H1 (cell line): ENCODE measurements at places on chromosomes 6 and 20. TPM values are rescaled to one million over a fixed set of nuclear protein-coding genes. Genes with fewer than 3 reads are reported as not detected.

GRCh38 chr6:52391599-52391998, 28.5 kb upstream of the EFHC1 start:
- no peak for DNase-seq
- no peaks in the 10 kb centered on the region for H3K4me1 ChIP-seq
- no peak overlapping the region for H3K4me3 ChIP-seq

- H3K36me3 ChIP-seq = no peaks in the 10 kb centered on the region
- H3K27me3 ChIP-seq = peaks cover 7% of the 10 kb centered on the region; the same call in 1 of the 2 replicates
Observed at GRCh38 chr6:28953585-28954258, 29.9 kb upstream of the TRIM27 start.

DNA sequence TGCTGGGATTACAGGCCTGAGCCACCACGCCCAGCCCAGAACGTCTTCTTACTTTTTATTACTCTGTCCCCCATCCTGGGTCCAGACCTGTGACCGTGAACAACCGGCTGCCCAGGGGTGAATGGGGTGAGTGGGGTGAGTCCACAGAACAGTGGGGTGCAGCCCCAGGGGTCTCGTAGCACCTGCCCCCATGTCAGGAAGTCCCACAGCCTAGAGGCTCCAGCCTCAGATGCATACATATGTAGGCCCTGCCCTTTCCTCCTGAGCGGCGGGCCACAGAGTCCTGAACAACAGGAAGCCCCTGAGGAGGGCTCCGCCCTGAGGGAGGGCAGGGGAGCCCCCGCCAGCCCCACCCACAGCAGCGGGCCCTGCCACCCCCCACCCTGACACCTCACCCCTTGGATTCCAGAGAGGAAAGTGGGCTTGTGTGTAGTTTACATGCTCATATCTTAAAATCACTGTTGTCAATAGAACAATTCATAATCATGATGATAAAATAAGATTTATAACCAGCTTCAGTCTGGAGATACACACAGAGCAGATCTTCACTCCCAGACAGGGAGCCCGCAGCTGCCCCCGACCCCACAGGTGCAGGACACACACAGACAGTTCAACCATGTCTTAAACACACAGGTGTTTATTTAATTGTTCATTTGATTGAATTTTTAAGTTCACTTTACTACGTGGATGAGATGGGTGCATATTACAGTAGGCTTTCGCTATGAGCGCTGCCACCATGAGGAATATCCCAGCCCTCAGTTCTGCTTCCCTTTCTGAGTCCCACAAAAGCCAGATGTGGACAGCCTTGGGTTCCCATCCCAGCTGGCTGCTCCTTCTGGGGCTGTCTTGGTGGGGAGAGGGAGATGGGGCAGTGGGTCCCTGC, 12.4 kb upstream of the GMEB2 start:
- H3K27ac ChIP-seq = no peak overlapping the region
- H3K36me3 ChIP-seq = no peaks in the 10 kb centered on the region
- H3K4me1 ChIP-seq = peaks cover 16% of the 10 kb centered on the region; the same call in 1 of the 2 replicates
- no peaks in the 10 kb centered on the region for H3K27me3 ChIP-seq

DNA sequence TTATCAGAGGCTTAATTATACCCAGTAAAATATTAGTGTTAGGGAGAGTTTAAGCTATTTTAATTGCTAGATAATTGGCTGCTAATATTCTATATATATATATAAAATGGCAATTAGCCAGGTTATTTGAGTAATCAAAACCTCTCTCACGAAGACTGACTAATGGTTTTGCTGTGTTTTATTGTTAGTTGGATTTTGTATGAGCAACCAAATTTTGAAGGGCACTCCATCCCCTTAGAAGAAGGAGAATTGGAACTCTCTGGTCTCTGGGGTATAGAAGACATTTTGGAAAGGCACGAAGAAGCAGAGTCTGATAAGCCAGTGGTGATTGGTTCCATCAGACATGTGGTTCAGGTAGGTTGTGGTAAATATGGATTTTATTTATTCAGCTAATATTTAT, 102.2 kb downstream of the RTN4IP1 start:
- no peak overlapping the region for H3K27ac ChIP-seq
- no peaks in the 10 kb centered on the region for H3K27me3 ChIP-seq
- H3K4me3 ChIP-seq = no peak overlapping the region
- no peaks in the 10 kb centered on the region for H3K4me1 ChIP-seq
- H3K36me3 ChIP-seq = no peaks in the 10 kb centered on the region

DNA sequence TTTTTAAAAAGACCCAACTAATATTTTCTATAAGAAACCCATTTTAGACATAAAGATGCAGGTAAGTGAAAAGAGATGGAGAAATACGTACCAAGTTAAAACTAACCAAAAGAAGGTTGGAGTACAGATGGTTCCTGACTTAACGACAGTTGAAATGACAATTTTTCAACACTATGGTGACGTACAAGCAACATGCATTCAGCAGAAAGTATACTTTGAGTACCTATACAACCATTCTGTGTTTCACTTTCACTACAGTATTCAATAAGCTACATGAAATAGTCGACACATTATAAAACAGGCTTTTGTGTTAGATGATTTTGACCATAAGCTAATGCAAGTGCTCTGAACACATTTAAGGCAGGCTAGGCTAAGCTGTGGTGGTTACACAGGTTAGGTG, 228.9 kb downstream of the RNGTT start:
- H3K4me1 ChIP-seq = no peaks in the 10 kb centered on the region
- no peak overlapping the region for H3K27ac ChIP-seq
- no peaks in the 10 kb centered on the region for H3K27me3 ChIP-seq
- DNase-seq = no peak
- H3K4me3 ChIP-seq = no peak overlapping the region

GRCh38 chr6:35031611-35032529, 109.3 kb downstream of the TCP11 start:
- H3K27me3 ChIP-seq = no peaks in the 10 kb centered on the region
- no peak overlapping the region for H3K4me3 ChIP-seq
- no peak for DNase-seq
- H3K36me3 ChIP-seq = no peaks in the 10 kb centered on the region

DNA sequence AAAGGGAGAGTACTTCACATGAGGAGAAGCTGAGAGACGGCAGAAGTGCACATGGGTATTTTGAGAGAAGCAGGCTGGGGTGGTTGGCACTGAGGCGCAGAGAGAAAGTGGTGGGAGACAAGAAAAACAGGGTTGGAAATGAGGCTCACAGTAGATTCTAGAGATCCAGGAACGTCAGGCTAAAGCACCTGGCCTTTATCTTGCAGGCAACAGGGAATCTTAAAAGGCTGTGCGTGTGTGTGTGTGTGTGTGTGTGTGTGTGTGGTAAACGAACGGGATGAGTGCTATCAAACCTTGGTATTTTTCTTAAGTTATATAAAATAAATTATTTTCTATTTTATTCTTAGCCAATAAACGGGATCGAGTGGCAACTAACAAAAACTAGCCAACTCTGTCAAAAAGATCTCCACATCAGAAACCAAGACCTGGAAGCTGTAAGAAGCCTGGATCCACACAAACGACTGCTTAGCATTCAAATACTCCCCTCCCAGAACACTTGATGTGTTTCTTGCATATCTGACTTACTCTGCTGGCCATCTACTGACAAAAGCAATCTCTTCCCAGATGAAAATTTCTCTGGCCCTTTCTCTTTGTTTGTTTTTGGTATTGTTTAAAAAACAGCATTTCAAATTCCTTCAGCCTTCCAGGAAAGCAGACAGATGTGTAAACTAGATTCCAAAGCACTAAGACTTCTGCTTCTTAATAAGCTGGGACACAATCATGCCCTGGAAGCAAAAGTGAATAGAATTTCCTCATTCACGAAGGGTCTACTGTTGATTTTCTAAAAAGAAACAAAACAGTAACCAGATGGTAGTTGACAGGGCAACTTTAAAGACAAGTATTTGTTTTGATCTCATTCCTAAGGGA, 44.8 kb upstream of the FABP7 start:
- no peak overlapping the region for H3K27ac ChIP-seq
- DNase-seq = no peak
- peaks cover 7% of the 10 kb centered on the region for H3K4me1 ChIP-seq
- no peaks in the 10 kb centered on the region for H3K36me3 ChIP-seq
- H3K27me3 ChIP-seq = no peaks in the 10 kb centered on the region

DNA sequence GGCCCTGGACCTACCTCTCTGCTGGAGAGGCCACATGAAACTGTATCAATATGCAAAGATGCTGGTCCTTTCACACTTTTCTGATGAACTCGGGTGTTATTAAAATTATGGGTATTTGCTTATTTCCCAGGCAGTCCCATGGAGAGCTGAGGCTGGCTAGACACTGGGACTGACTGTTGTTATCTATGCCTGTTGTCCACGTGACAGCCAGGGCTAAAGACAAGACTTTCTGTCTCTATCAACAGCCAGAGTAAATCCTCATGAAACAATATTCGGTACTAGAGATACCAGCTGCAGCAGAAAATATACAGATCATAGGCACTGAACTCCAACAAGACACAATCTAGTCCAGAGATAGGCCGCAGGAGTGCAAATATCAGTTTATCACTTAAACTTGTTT, 236.4 kb downstream of the FOXA2 start:
- no peaks in the 10 kb centered on the region for H3K4me1 ChIP-seq
- no peak overlapping the region for H3K4me3 ChIP-seq
- no peak overlapping the region for H3K27ac ChIP-seq
- no peak for DNase-seq
- no peaks in the 10 kb centered on the region; the same call in 1 of the 2 replicates for H3K27me3 ChIP-seq

GRCh38 chr20:22106308-22106938, 401.0 kb downstream of the PAX1 start:
- H3K27me3 ChIP-seq = no peaks in the 10 kb centered on the region
- H3K4me3 ChIP-seq = no peak overlapping the region
- no peak overlapping the region for H3K27ac ChIP-seq
- no peaks in the 10 kb centered on the region for H3K36me3 ChIP-seq
- no peaks in the 10 kb centered on the region for H3K4me1 ChIP-seq
- DNase-seq = no peak

DNA sequence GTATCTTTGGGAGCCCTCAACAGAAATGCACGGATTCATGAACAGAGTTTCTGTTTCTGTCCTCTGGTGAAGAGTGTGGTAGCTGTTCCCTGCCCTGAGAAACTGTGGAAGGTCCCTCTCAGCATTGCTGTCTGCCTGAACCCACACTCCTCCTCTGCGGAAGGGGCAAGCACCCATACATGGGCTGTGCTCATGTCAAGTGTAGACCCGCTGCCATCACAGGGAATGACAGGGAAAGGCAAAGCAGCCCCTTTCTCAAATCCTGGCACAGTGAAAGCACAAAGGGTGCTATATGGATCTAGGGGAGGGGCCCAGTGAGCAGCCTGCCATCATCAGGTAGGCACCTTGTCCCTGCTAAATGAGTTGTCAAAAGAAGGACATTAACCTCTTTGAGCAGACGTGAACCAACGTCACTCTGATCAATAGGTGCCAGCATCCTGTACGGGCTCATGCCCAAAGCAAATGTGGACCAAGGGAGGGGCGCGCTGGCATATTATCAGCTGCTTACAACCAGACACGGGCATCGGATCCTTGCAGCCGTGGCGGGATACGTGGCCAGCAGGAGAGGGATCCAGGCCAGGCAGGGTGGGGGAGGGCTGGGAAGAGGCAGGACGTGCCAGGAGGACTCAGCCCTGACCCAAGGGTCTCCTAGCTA, 231.2 kb upstream of the PMEPA1 start:
- H3K27ac ChIP-seq = no peak overlapping the region
- DNase-seq = no peak
- 0 out of 2 replicates have a peak, but pooled peaks cover 4% of the 10 kb centered on the region for H3K4me1 ChIP-seq
- H3K4me3 ChIP-seq = no peak overlapping the region
- H3K27me3 ChIP-seq = no peaks in the 10 kb centered on the region

GRCh38 chr6:147157930-147158329, 46.3 kb upstream of the STXBP5 start:
- H3K36me3 ChIP-seq = no peaks in the 10 kb centered on the region
- H3K27ac ChIP-seq = no peak overlapping the region
- no peaks in the 10 kb centered on the region for H3K27me3 ChIP-seq
- no peak overlapping the region for H3K4me3 ChIP-seq

- H3K27ac ChIP-seq = no peak overlapping the region
- DNase-seq = no peak
- H3K4me1 ChIP-seq = peaks cover 5% of the 10 kb centered on the region
- H3K27me3 ChIP-seq = no peaks in the 10 kb centered on the region
- H3K36me3 ChIP-seq = no peaks in the 10 kb centered on the region
- no peak overlapping the region for H3K4me3 ChIP-seq
Observed at GRCh38 chr6:155454471-155454870, 1.2 kb downstream of the NOX3 start.

The MAFB gene
- total RNA-seq = 1.6 and 1.8 TPM in 2 replicates

The ELOVL4 gene
- 15.0 and 15.1 TPM in 2 replicates for total RNA-seq

The RBBP8NL gene
- 0.43 and 0.59 TPM in 2 replicates for total RNA-seq

The ADAM33 gene
- 5.7 and 6.0 TPM in 2 replicates for total RNA-seq

The FABP7 gene
- 13.1 and 14.0 TPM in 2 replicates for total RNA-seq
